ENCODE measurements at places on chromosomes 11 and 22.

DNA sequence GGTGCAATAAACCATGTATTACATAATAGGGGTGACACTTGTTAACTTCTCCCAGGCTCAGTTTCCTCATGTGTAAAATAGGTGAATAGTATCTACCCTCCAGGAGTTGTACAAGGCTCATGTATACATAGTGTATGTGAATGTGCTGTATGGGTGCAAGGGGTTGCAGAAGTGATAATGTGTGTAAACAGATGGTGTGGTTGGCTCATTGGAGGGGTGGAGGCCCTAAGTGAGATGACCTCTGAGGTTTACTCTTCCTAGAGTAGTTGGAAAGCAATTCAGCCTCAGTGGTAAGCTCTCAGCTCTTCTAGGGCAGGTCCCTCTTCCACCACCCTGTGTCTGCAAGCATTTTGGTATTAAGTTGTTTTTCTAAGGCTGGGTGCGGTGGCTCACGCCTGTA is 102.4 kb downstream of the PTPRJ start:
- no peak for DNase-seq

- no peak for DNase-seq
These were observed 556.3 kb upstream of the ANO3 start for GRCh38 chr11:25775603-25776002.

DNA sequence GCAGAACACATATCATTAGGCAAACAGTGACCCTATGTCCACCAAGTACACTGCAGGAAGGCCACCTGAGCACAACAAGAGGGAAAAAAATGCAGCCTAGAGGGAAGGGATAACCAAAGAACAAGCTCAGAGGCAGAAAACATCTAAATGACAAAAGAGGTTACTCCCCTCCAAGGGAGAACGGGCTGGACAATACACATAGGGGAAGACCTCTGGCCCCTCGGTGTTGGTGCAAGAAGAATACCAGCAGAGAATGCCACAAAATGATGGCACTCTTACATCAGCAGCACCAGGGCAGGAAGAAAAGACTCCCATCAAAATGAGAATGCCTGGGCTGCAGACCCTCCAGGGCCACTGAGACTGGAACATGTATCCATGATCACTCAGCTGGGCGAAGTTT is 66.6 kb upstream of the OPCML start:
- DNase-seq: no peak

DNA sequence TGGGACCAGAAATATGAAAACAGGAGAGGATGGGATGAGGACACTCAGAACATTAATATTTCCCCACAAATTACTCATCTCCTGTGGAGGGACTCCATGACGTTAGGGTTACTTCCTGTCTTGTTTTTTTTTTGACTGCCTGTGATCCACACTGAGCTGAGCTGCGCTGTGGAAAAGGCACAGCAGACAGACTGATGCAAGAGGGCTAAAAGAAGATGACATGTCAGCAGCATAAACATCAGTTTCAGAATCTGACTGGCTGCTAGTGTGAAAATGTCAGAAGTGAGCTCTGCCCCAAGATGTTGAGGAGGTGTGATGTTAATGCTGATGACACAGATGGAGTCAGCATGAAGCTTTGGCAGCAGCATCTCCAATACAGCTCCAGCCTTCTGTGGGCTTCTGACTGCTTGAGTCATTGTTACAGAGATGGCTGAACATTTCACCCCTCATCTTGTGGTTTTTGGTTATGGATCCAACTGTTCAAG is 286.8 kb downstream of the BLID start:
- DNase-seq: no peak

GRCh38 chr11:131311776-131312514 is 58.5 kb upstream of the NTM start:
- DNase-seq: no peak

GRCh38 chr11:117819096-117820040 is 5.2 kb downstream of the FXYD2 start:
- DNase-seq: no peak

DNA sequence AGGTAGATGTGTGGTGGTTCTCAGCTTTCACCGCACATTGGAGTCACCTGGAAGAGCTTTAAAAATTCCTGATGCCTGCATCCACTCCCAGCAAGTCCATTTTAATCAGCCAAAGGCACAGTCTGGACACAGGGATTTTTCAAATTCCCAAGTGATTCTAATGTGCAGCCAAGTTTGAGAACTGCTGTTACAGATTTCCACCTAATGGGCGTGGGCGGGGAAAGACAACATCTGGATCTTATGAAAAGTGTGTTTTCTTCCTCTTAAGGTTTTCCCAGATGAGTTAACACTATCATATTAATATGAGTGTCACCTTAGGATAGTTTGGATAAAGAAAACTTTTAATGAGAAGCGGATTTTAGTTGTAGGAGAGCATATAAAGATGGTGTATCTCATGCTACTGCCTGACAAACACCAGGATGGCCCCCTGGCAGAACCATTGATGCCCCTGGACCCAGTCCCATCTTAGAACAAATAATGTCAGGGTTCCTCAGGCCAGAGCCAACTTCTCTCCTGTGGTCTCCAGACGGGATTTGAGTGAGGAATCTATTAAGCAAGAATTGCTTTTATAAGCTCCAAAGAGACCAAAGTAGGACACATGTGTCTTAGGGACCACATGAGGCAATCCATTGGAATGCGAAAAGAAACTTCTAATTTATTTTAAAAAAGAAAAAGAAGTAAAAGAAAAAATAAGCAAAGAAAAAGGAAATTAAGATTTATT is 31.9 kb downstream of the POU2AF1 start:
- DNase-seq: no peak

DNA sequence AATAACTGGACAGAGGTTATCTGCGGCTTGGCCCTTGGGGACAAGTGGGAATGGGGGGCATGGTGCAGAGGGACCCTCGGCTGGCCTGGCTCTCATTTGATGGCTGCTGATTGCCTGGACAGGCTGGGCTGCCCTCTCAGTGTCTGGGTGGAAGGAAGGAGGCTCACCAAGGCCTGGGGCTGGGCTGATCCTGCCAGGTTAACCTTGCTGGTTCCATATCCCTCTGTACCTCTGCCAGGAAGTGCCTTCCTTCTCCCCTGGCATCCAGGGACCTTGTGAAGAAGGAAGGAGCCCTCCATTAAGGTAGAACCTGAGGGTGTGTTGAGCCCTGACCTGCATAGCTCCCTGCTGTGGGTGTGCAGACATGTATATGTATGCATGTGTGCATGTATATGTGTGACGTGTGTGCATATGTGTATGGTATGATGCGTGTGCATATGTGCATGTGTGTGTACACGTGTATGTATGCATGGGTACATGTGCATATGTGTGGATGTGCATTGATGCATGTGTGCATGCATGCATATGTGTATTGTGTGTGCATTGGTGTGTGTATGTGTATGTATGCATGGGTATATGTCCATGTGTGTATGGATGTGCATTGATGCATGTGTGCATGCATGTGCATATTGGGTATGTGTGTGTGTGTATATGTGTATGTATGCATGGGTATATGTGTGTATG is 433.9 kb downstream of the TBC1D22A start:
- DNase-seq: no peak

GRCh38 chr22:30328466-30329049 is 1.8 kb upstream of the TBC1D10A start:
- DNase-seq: no peak

GRCh38 chr11:114156782-114157181 is 97.3 kb downstream of the ZBTB16 start:
- DNase-seq: no peak

- no peak for DNase-seq
These were observed 7.5 kb downstream of the BCL9L start for GRCh38 chr11:118918128-118918685.

DNA sequence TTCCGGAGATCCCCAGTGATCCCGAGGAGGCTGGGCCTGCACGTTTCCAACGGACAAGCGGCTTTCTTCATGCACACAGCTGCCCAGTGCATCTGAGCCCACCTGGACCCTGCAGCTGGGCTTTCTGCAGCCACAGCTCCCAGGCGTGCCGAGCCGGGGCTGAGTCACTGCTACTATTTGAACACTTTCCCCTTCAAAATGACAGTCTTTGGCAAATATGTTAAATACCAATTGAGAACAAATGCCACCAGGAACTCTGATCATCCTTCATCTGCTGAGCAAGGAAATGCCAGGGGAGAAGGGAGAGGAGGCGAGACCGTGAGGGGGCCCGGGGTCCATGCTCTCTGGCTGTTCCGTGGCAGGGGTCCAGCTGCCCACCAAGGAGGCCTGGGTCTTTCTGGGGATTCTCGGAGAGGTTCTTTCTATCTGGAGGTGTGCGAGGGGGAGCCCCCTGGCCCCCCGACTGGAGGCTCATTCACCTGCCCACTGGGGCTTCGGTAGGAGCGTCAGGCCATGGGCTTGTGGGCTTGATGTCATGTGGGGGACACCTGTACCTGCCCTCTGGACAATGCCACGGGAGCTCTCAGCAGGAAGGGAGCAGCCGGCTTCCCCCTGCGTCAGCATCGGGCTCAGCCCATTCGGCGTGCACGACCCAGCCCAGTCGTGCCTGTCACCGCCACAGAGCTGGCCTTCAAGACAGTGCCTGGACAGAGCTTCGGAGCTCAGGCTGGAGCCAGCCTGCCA is 159.6 kb downstream of the CTTN start:
- no peak for DNase-seq

GRCh38 chr11:67054346-67054835 is 2.3 kb upstream of the RHOD start:
- DNase-seq: no peak

DNA sequence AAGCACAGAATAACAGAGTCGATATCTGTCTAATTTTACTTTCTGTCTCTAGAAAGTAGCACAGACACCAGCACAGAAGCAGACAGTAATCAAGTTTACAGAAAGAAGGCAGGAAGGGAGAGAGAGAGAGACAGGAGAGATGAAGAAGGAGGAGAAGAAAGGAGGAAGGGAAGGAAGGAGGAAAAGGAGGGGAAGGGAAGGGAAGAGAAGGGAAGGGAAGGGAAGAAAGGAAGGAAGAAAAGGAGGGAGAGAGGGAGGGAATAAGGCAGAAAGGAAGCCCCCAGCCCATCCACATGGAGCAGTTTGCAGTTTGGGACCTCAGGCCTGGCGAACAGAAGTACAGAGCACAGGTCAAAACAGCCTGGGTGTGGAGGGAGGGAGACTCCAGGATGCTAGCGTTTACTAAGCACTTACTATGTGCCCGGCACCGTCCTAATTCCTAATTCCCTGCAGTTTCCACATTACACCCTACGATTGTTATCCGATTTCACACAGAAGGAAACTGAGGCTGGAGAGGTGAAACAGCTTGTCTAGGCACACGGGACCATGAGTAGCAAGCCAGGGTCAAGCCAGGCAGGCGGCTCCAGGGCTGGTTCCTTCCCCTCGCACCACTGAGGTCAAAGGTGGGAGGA is 46.0 kb upstream of the WNT7B start:
- no peak for DNase-seq

GRCh38 chr22:49332691-49333090 is 495.0 kb downstream of the BRD1 start:
- DNase-seq: no peak

- DNase-seq: no peak
These were observed 290.1 kb downstream of the BUD13 start for GRCh38 chr11:116482716-116483115.

GRCh38 chr11:96015906-96016565 is 92.1 kb upstream of the MTMR2 start:
- no peak for DNase-seq

DNA sequence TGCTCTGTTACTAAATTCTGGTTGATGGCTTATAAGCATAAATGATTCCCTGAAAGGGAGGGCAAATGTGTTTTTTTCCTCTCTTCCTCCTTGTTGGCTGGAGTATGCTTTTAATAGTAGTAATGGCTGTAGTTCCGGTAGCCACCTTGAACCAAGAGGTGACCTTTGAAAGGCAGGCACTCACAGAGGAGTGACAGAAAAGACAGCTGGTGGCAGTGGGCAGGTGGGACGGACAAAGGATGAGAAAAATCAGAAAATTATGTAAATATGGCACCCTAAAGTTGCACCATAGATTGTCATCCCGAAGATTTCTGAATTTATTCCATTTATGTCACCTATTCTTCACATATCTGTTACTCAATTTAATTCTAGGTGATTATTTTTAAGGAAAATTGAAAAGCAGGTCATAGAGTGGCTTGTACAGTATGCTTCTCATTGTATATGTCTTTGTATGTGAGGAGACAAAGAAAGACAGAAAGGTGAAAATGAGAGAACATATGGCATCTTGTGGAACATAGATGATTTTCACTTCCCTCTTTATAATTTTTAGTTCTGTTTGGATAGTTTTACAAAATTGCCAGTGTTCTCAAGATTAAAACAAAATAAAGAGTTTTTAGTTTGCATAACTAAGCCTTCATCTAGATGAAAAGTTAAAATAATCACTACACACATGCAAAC is 17.0 kb downstream of the CASP12 start:
- peak; percentile 23 for DNase-seq

GRCh38 chr11:69909561-69910518 is 90.6 kb upstream of the FGF3 start:
- DNase-seq: no peak

DNA sequence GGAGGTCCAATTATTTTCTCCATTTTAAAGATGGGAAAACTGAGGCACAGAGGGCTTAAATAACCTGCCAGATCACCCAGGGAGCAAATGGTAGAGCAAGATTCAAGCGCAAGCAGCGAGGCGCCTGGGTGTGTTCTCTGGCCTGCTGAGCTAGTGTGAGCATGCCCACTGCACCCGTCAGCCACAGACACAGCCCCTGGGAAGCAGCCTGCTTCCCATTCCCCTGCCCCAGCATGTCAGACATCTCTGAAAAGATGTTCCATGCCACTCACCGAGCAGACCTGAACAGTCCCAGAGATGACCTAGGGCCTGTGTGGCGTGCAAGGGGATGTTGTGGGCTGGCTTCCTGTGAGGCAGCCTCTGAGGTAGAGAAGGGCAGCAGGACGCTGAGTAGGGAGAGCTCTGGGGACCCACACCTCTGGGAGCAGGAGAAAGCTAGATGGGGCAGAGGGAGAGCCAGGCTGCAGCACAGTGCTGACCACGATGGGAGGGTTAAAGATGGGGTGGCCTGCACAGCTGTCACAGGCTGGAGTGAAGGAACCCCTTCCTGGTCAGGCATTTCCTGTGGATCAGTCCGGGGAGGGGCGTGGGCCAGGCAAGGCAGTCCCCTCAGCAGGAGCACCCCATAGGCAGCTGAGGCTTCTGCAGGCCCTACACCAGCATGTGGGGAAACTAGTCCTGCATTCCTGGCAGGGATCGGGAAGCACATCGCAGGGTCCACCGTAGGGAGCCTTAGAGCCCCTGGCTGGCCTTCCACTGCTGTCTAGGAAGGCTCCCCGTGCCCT is 101.4 kb downstream of the GALNT18 start:
- DNase-seq: no peak

- peak; percentile 77 for DNase-seq
These were observed 35.6 kb downstream of the KCNJ1 start for GRCh38 chr11:128831174-128832120.
